ENCODE measurements at places on chromosomes 7 and 10.

DNA sequence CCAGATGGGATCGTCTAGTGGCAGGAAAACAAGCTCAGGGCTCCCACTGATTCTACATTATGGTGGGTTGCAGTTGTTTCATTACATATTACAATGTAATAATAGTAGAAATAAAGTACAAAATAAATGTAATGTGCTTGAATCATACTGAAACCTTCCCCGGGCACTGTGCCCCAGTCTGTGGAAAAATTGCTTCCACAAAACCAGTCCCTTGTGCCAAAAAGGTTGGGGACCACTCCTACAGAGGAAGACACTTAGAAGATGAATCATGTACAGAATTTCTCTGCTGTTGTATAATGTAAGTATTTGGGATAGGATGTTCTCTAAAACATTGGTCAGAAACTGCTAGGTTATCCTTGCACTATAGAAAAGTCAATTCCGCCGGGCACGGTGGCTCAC, 11.3 kb upstream of the PHYH start:
- DNase-seq, result no peak

GRCh38 chr7:40516376-40516775, 381.6 kb downstream of the SUGCT start:
- no peak for DNase-seq

DNA sequence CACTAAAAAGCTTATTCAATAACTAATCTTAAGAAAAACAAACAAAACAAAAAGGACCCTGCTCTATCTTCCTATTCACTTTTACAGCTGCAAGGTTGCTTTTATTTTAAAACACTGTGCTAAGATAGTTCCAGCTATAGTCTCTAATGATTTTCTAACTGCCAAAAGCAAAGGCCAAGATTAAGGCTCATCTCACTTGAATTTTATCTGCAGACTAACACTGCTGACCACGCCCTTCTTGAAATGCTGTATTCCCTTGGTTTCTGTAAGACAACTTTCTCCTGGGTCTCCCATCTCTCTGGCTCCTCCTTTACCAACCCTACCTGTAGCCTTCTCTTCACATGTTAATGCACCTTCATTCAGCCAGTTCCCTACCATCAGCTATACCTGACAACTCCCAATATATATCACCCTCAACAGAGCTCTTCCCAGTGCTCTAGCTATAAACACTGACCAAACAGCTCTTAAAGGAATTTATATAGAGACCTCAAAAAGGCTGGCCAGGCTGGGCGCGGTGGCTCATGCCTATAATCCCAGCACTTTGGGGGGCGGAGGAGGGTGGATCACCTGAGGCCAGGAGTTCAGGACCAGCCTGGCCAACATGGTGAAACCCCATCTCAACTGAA, 11.7 kb downstream of the SRPK2 start:
- no peak for DNase-seq

- no peak for DNase-seq
Measured at GRCh38 chr10:112279433-112279832, 3.8 kb upstream of the TECTB start.

- no peak for DNase-seq
Measured at GRCh38 chr10:117214401-117214800, 17.1 kb downstream of the KCNK18 start.

DNA sequence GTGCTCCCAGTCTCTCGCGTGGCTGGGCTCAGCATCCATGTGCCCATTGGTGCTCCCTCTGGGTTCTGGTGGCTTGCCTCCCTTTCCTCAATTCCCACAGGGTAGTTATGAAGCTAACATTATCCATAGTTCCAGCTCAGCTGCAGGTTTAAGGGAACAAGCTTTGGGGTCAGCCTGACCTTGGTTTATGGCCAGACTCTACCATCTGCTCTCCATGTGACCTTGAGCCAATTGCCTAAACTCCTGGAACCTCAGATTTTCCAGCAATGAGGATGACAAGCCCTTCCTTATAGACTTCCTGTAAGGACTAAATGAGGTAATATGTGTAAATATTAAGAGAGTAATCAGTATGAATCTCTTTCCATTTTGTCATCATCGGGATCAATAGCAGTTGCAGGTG, 10.1 kb upstream of the SLC29A3 start:
- DNase-seq, result no peak

- DNase-seq, result no peak
Measured at GRCh38 chr10:31263903-31264302, 55.1 kb upstream of the ZEB1 start.

DNA sequence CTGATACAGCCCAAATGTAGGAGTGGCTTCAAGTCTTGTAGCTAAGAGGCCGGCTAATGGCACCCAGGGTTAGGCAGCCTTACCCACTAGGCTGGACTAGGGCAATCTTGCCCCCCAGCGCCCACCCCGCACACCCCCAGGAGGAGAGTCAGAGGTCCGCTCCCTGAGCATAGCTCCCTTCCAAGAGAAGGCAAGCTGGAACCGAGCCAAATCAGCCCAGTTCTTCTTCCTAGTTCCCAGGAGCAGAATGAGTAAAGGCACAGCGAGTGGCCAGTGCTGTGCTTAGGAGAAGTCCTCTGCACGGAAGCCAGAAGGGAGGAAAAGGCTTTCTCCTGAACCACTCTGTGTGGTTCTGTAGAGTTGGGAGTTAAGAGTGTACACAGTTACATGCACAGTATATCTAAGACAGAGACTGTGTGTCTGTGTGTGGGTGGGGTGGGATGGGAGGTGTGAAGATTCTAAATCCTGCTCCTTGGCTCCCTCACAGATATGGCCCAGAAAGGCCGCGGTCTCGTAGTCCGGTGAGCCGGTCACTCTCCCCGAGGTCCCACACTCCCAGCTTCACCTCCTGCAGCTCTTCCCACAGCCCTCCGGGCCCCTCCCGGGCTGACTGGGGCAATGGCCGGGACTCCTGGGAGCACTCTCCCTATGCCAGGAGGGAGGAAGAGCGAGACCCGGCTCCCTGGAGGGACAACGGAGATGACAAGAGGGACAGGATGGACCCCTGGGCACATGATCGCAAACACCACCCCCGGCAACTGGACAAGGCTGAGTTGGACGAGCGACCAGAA, 59.7 kb upstream of the PDCD4 start:
- no peak for DNase-seq

DNA sequence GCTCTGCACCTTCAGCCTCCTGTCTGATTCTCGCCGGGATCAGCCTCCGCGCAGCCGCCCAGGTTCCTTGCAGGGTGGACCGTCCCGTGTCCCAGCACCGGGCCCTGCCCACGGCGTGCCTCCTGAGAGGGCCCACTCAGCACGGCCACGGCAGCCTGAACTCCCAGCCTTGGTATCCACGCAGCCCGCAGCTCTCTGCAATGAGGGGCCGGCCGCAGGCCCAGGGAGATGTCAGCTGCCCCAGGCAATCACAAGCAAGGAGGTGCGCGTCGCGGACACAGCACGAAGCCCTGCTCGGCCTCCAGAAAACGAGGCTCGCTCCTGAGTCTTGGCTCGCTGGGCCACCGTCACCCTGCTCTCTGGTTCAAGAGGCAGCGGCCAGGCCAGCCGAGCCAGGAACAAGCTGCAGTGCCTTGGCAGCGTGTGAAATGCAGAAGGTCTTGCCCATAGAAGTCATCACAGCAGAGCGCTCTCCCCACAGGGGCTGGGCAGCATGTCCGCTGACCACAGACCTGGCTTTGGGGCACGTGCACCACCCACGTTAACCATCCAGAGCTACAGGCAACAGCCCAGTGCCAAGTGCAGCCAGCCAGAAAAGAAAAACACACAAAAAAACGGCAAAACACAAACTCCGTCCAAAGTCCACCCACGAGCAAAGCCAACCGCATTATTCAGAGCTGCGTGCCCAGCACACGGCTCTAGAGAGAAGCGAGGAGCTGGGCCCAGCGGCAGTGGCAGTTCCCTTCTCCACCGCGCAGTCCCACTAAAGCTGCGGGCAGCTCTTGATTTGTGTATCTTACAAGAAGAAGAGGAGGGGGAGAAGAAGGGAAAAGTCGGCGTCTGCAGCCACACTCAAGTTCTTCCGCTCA, 13.9 kb downstream of the GPER1 start:
- no peak for DNase-seq

DNA sequence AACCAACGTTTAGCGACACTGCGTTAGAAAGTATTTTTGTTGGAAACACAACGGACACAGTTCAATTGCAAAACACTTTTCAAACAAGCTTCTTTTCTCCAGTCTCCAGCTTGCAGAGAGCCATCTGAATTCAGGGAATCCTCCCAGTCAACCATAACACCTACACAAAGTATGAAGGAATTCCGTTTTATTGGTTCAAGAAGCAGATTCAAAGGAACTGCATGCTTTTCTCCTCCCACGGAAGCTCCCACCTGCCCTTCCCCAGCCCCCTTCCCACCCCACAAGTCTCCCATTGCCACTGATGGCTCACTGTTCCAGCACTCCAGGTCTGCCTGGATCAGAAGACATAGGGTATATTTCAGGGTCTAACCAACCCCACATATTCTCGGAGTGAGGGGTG, 190.6 kb upstream of the TCF7L2 start:
- DNase-seq, result no peak

DNA sequence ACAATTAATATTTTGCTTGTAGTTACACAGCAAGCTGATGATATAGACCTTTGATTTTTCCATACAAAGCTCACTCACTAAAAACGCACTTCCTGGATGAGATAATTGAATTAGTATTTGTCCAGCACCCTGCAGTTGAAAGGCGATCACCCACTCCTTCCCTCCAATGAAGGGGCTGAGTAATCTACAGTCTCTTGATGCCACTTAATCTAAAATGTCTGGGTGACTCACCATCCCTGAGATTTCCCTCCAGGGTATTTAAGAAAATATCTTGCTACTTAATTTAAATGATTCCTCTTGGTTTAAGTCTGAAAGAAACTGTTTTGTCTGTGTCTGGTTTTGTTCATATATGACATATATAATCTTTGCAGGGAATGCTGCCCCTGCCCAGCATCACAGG, 515.3 kb downstream of the GRID1 start:
- no peak for DNase-seq

- DNase-seq, result no peak
Measured at GRCh38 chr7:2969398-2970306, 74.0 kb downstream of the CARD11 start.

GRCh38 chr7:8063706-8064297, 95.2 kb downstream of the GLCCI1 start:
- DNase-seq, result no peak

- DNase-seq, result no peak
Measured at GRCh38 chr7:148888300-148888699, 4.2 kb upstream of the EZH2 start.

GRCh38 chr7:47556511-47557180, 25.3 kb downstream of the TNS3 start:
- no peak for DNase-seq

- DNase-seq, result no peak
Measured at GRCh38 chr7:23913016-23913415, 203.0 kb downstream of the STK31 start.

GRCh38 chr10:84371944-84372343, 43.6 kb downstream of the CCSER2 start:
- no peak for DNase-seq

DNA sequence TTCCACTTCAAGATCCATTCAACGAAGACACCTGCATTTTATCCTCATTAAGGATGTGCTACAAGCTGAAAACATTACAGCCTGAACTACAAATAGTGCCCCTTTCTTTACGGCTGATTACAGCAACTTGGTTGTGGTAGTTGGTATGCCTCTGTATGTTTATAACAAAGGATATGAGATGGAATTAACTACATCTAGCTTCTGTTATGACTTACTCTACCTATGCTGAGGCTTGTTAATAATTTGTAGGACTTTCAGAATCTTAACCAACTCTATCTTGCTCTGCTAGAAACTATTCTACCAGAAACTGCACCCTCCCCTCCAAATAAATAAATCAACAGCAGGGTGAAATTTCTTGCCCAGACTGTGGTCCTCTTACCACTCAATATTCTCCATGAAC, 448.1 kb downstream of the GRM8 start:
- no peak for DNase-seq

DNA sequence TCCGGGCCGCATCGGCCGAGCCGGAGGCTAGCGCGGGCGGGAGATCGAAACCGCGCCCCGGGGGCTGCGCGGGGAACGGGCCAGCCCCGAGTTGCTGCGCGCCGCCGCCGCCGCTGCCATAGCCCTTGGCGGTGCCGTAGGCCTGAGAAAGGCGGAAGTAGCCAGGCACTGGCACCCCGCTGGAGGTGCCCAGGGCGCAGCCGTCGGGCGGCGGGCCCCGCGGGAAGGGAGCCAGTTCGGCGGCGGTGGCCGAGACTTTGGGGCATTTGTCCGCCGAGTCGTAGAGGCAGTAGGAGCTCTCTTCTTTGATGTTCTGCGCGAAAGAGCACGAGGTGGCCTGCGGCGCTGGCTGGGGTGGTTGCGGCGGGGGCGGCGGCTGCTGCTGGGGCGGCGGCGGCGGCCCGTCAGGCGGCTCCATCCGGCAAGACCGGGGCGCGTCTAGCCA, 587 bp downstream of the HOXA10 start:
- no peak for DNase-seq

DNA sequence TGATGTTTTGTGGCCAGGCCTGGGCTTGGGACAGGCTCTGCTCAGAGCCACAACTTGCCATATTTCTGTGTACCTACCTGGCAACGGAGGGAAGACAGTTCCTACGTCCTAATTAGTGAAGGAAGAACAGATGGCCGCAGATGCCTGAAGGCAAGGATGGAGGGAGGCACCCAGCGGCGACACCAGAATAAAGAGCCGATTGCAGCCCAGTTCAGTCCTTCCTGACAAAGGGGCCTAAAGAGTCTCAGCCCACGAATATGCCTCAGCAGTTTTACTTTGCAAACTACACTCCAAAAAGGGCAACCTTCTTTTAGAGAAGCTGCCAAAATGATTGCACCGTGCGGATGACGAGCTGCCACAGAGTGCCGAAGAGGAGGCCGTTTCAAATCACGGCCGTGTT, 585.8 kb downstream of the GLRX3 start:
- DNase-seq, result no peak

GRCh38 chr7:8217200-8218068, 44.5 kb downstream of the ICA1 start:
- DNase-seq, result peak; percentile 60

DNA sequence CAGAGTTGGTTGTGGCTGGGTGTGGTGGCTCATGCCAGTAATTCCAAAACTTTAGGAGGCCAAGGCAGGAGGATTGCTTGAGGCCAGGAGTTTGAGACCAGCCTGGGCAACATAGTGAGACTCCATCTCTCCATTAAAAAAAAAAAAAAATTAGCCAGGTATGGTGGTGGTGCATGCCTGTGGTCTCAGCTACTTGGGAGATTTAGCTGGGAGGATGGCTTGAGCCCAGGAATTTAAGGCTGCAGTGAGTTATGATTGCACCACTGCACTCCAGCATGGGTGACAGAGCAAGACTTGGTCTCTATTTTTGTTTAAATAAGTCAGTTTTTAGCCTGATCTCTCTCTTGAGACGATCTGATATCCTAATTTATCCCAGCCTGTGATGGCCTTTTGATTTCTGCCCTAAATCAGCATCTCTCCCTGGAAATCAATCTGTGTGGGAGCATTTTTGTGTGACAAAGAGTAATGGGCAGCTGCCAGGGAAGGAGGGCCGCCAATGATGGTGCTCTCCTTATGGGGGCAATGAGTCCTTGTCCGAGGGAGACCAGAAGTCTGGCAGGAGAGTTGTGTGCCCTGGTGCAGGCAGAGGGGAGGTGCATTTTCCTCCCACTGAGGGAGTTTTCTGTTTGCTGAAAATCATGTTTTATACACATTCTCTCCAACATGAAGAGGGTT, 111.0 kb downstream of the NRP1 start:
- DNase-seq, result no peak

GRCh38 chr7:30594048-30594539, 584 bp upstream of the GARS1 start:
- DNase-seq, result no peak
